Endodermal cell (in vitro differentiated cells): ENCODE measurements at places on chromosomes 2 and 18.

GRCh38 chr18:3392467-3392855 lies 57.5 kb upstream of the TGIF1 start:
- no peak for DNase-seq

DNA sequence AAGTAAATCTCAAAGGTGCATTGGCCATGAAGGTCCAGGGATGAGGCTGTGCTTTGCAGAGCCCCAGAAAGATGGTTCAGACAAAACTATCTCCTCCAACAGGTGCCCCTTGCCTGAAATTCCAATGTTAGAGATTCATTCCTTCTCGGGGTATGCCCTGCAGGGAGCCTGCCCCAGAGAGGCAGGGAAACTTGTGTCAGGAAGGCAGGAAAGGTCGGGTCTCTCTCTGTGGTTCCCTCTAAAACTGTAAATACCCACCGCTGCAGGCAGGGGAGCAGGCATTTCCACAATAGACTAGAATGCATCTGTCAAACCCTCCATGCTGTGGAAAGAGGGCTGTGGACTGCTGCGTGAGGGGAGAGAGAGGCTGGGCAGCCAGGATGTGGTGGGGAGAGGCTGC lies 207.8 kb upstream of the SMAD2 start:
- peak; percentile 56 for DNase-seq

- no peak for DNase-seq
These were observed 45.3 kb upstream of the ROCK2 start for GRCh38 chr2:11389551-11390398.

- DNase-seq = no peak
These were observed 19.8 kb upstream of the LPIN2 start for GRCh38 chr18:3032721-3033120.

GRCh38 chr2:235021752-235022151 lies 69.9 kb downstream of the SH3BP4 start:
- no peak for DNase-seq

GRCh38 chr2:159131914-159132281 lies 154.6 kb downstream of the WDSUB1 start:
- no peak for DNase-seq

DNA sequence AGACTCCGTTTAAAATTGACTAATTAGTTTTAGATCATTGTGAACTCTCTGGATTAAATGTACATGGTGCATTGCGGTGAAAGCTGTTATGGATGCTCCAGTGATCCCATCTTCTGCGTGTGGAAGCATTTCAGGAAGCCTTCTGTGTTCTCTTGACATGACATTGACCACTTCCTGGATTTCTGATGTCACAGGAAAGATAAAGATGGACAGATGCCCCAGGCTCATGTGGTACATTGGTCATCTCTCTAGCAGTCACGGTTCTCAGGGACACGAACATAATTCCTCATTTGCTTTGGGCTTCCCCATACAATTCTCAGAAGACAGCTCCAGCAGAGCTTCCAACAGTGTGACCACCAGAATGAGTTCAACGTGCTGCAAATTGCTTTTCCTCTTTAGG lies 26.9 kb downstream of the AGAP1 start:
- no peak for DNase-seq

GRCh38 chr2:127633556-127634065 lies 12.3 kb upstream of the GPR17 start:
- no peak for DNase-seq

DNA sequence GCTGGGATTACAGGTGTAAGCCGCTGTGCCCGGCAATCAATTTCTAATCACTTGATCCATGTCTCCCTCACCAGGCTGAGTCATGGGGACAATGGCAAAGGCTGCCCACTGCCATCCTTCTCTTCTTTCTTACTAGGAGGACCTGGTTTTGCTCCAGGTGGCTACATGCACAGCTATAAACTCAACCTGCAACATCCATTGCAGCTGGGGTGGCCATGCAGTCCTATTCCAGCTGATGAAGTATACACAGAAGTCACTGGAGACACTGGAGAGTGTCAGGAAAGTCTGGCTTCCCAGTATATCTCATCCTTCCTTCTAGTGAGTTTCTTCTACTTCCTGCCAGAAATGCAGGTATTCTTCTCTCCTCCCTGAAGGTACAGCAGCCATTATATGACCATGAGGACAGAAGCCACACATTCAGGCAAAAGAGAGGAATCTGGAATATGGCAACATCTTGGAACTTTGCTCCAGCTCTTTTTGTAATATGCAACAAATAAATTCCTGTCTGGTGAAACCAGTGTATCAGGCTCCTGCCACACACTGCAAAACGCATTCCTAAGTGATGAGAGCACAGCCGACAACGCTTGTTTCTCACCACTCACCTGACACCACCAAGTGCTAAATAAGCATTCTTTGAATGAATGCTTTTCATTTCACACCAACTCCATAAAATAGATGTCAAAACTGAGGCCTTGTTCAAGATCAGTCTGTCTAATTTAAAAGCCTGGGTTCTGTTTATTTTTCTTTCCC lies 32.3 kb downstream of the SCTR start:
- DNase-seq = peak; percentile 84

DNA sequence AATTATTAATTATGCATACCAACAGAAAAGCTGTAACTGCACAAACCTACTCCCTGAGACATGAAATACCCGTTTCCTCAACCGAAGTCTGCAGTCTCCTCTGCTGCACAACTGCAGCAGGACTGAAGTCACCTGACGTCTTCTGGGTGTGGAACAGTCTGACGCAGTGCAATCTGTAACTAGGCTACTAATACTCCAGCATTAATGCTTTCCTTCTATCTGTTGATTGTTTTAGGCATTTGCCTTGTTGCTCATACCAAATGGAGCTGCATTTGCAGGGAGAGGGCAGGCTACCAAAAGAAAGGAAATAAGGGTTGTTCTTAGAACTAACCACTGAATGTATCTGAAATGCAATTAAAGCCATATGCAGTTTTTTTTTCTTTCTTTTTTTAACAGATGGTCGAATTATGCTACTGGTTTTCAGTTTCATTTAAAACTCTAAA lies 40.1 kb downstream of the RTN4 start:
- no peak for DNase-seq

DNA sequence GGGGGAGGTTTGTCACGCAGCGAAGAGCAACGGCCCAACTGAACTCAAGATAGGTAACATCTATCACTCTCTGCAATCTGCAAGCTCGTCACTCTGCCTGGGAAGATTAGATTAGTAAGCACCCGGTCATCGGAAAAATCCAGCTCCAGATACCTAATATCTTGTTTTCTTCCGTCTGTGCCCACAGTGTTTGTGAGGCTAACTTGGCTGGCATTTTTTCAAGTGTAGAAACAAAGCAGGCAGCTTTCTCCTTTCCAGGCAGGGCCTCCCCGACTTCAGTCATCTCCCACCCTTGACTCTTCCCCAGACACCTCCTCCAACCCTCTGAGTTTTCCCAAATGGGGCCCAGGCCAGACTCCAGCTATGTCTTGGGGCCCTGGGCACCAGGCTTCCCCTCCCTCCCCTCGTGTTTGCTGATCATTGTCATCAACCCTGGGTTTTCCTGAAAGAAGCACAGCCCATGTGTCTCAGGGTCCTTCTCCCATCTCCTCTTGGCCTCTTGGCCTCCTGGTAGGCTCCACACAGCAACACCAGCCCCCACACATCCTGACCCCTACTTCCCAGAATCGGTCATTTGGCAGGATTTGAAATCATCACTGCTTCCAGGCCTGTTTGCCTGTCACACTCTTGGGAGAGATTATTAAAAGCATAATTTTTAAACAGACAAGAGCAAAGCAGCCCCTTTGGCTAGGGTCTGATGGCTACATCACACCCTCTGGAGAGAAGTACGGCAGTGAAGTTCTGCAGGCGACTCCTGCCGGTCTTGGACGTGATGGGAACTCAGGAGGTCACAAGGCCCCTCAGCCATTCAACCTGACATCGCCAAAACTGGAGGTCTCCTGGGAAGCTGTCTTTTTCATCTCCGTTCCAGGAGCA lies 144.9 kb upstream of the ID2 start:
- DNase-seq = no peak

- DNase-seq = no peak
These were observed 54.8 kb downstream of the LRRFIP1 start for GRCh38 chr2:237682151-237682550.

DNA sequence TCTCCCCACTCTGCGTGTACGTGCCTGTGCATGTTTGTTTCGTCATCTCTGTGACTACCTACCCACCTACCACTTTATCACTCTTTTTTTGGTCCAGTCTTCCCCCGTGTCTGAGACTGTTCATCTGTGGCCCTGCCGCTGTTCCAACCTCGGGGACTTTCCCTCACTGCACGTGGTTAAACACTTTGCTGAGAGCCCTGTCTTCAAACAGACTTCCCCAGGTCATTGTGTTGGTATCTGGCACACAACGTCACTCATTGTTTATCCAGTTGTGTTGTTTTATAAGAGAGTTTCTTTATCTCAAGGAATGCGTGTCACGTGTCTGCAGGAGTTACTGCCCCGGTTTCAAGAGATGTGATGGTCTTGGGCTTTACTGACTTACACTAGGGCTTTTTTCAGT lies 262.0 kb upstream of the RASGRP3 start:
- DNase-seq = no peak

GRCh38 chr2:222866358-222866960 lies 5.6 kb downstream of the ACSL3 start:
- no peak for DNase-seq

- peak; percentile 86 for DNase-seq
These were observed 3.0 kb downstream of the BUB1 start for GRCh38 chr2:110674620-110675555.

DNA sequence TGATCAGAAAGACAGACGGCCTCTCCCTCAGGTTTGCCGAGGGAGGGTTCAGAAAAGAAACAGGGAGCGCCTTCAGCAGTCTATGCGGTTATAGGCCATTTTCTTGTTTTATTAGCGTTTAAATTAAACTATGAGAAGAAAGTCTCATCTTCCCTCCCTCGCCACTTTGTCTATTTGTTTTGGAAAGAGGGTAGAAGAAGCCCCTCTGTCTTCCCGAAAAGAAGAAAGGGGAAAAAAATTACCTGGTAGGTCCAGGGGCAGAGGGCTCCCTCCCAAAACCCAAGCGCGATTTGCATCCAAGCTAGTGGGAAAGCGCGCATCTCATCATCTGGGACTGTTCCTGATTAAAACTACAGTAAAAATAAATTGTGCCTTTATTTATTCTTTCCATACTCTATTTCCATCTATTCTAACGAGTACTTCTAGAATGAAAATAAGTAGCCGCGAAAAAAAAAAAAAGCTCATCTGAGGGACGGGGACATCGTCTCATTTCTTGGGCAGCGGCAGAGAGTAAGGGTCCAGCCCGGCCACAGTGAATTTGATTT lies 2.4 kb downstream of the PAX8 start:
- no peak for DNase-seq

- peak; percentile 77 for DNase-seq
These were observed 13.5 kb upstream of the LBH start for GRCh38 chr2:30217644-30218337.

DNA sequence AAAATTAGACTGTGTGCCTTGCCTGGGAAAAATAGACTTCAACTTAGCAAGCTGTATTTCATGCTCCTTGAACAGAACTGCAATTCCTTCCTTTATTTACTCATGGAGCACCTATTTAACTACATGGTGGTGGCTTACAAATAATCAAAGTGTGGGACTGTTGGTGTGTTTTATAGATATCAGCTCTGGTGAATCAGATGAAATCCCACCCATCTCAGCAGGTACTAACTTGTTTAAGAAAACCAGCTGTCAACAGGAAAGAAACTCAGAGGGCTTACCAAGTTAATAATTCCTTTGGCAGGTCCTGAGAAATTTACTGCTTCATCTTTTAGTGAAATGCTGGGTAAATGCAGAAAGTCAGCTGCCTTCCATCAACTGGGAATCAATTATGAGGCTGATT lies 830.6 kb downstream of the SLC4A3 start:
- DNase-seq = no peak

DNA sequence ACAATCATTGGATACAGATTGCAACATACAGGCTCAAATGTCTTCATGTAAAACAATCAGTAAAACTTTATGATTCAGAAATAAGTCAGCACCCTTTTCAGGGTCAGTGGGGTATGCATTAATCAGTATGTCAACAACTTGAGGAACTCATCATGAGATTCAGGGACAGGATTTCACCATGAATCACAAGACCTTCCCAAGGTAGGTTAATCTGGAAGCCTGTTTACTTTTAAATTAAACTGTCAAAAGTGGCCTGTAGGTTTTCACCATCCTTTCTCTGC lies 104.8 kb downstream of the SP100 start:
- DNase-seq = no peak

DNA sequence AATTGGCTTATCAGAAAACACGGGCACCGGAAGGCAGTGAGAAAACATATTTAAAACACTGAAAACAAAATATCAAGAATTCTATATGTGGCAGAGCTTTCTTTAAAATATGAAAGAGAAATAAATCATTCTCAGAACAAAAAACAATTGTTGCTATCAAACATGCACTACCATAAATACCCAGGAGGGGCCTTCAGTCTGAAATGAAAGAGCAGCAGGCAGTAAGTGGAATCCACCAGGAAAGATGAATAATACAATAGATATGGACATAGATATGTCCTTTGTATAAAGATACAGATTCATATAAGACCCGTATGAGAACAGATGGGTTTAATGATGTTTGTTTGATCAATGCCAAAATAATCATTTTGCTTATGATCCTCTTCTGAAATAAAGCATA lies 142.0 kb downstream of the TMEM18 start:
- no peak for DNase-seq

DNA sequence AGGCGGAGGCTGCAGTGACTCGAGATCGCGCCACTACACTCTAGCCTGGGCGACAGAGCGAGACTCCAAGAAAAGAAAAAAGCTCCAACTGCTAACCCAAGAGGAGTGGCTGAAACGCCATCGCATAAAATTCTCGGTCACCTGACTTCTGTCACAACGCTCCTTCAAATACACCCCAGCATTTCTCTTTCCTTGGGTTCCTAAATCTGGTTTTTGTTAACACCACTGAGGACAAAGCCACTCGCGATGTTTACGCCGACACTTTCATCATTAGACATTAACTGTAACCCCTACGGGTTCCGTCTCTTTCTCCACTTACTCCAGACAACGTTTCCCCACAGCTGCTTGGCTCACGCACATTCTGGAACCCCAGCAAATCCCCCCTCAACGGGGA lies 679 bp downstream of the CLK1 start:
- peak; percentile 65 for DNase-seq

DNA sequence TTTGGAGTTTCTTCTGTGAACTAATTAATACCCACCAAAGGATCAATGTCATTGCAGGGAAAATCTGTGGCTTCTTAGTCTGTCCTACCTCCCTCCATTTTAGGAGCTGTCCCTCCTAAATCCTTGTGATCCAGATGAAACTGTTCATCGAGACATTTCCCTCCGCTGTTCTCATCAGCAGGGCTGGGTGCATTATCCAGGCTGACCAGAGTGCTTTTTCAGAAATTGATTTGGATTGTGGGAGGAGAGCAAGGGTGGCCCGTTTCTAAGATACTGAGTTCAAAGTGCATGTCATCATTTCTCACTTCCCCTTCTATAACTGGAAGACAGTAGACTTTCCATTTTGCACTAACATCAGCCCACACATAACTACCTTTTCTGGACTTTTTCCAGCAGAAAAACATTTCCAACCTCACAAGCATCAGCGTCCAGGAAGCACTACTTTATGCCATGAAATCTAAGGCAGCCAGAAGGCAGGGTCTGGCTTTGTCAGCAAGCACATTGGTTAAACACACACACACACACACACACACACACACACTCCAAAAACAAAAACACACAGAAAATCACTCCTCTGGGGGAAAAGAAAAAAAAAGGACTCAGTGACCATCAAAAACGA lies 94.1 kb downstream of the ANKRD44 start:
- no peak for DNase-seq
